ENCODE measurements at places on chromosomes 1 and 21.

GRCh38 chr1:87712261-87713010 is 383.8 kb downstream of the LMO4 start:
- no peak for DNase-seq

- no peak for DNase-seq
Measured at GRCh38 chr1:152906023-152906565, 2.3 kb upstream of the IVL start.

- DNase-seq: no peak
Measured at GRCh38 chr1:2377751-2378440, 13.5 kb downstream of the MORN1 start.

DNA sequence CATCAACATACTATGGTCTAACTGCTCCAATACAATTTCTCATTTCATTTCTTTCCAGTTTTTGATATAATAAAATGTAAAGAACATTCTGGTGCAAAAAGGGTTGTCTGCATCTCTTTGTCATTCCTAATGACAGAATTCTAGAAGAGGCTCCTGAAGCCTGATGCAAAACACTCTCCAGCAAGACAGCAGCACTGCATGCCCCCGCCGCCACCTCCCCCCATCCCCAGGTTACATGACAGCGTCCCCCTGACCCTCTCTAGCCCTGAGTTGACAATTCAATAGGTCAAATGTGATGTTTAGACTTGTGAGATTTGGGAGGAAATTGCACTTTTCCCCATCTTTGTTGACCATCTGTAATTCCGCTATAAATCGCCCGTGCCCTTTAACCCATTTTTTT is 64.6 kb upstream of the C1orf21 start:
- no peak for DNase-seq

DNA sequence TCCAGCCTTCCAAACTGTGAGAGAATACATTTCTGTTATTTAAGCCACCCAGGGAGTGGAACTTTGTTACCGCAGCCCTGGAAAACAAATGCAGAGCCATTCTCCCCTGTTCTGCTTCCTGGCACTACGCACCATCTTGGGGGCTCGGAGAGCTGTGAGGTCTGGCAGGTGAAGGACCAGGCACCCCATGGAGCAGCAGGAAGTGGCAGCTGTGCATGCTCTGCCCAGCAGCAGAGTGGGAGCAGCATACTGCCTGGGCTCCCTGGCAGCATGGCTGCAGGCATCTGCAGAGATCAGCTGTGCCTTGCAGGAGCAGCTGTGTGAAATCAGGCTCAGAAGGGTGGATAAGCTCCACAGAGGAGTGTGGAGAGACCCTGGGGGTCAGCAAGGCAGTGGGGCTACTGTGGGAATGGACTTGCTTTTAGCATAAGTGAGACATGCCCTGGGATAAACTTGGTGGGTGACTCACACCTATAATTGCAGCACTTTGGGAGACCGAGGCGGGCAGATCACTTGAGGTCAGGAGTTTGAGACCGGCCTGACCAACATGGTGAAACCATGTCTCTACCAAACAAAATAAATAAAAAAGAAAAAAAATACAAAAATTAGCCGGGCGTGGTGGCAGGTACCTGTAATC is 17.7 kb upstream of the ZSCAN20 start:
- DNase-seq: no peak

GRCh38 chr21:45192332-45192731 is 95.4 kb downstream of the POFUT2 start:
- no peak for DNase-seq

- DNase-seq: no peak
Measured at GRCh38 chr1:113226148-113226547, 153.2 kb downstream of the LRIG2 start.

GRCh38 chr1:29531596-29531995 is 295.3 kb downstream of the PTPRU start:
- no peak for DNase-seq

- no peak for DNase-seq
Measured at GRCh38 chr1:147496044-147496443, 45.3 kb upstream of the BCL9 start.

GRCh38 chr1:44038876-44039657 is 7.8 kb upstream of the SLC6A9 start:
- DNase-seq: no peak

GRCh38 chr21:39094087-39094780 is 89.0 kb downstream of the PSMG1 start:
- DNase-seq: no peak

DNA sequence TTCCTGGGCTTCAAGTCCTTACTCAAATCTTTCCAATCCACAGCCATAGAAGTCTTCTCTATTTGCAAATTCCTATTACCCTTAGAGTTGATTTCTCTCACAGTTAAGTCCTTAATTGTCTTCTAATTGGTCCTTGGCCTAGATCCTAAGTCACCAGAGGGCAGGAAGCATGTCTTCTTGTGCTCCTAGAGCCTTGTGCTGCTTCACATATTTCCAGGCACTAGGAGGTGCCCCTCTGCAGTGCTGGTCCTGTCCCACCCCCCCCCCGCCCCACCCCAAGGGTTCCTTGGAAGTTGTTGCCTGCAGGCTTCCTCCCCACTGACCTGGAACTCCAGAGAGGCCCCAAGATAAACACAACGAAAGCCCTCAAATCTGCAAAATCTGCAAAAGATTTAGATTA is 28.1 kb upstream of the TARBP1 start:
- DNase-seq: no peak

DNA sequence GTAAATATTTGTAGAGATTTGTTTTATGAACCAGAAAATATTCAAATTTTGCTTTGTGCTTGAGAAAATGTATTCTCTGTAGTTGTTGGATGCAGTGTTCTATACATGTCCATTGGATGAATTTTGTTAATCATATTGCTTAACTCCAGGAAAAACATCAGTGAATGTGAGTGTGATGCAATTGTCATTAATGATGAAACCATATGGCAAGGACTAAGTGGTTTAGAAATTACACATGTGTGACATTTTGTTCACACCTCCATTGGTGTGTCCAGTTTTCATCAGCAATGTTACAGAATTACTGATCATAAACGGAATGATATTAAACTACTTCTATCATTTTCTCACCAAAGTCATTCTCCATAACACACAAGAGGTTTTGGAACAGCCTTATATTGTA is 151.8 kb upstream of the ST6GALNAC5 start:
- DNase-seq: no peak

DNA sequence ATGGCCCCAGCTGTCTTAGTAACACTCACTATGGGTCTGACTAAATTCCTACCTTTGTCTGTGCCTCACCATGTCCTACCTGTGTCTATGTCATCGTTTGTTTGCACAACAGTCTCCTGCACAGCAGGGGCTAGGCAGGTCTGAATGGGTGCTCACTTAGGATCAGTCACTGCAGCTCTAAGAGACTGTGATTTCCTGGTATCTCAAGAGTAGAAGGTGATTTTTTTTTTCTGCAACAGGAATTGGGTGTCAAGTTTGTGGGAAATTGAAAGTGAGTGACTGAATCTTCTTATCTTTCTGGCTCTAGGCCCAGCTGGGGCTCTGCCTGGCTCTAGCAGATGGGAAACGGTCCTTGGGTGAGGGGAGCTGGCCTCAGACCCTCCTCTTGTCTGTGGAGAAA is 46.4 kb upstream of the TRABD2B start:
- DNase-seq: no peak

DNA sequence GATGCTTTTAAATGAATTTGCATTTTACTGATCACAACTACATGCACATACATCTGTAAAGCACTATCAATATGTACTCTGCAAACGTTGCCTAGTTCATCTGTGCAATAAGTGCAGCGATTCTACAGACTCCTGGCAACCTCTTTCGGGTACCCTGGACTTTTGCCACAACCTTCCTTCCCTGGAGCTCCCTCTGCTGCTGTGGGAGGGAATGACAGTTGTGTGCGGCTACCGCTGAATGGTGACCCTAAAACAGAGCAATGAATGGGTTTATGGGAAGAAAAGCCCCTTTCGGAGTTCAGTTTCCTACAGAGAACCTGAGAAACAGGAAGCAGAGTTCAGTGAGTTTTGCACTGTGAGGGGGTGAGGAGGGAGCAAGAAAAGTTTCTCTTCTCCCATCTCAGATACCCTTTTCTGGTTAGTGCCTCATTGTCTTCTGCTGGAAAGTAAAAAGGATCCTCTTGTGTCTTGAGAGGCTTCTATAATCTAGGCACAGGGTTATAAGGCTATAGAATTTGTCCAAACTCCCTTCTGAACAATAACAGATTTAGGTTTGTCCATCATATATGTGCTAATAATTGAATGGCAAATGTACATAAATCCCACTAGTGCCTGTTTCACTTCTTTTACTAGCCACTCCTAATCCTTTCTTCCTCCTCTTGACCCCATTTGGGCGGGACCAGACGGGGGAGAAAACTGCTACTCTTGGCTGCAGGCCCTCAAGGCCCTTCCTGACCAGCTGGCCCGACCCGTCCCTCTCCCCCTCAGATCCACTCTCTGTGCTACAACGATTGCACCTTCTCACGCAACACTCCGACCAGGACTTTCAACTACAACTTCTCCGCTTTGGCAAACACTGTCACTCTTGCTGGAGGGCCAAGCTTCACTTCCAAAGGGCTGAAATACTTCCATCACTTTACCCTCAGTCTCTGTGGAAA is 19.8 kb upstream of the SARS1 start:
- DNase-seq: peak; percentile 77

GRCh38 chr1:150696590-150696989 is 364 bp downstream of the GOLPH3L start:
- no peak for DNase-seq

DNA sequence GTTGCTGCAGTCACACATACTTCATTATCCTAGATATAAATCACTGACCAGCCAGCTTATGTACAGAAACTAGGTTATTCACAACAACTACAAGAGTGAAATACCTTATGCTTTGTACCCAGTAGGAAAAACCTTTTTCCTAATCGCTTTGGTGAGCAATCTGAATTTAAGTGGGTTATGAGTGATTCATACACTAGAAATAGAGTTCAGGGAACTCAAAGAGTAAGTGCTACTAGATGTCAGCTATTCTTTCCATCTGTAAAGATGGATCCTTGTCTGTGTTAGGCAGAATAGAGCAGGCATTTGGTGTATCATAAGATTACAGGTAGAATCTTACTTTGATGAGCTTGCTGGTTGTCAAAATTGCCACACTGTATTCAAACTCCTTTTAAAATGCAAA is 101.9 kb downstream of the ZNF644 start:
- no peak for DNase-seq

DNA sequence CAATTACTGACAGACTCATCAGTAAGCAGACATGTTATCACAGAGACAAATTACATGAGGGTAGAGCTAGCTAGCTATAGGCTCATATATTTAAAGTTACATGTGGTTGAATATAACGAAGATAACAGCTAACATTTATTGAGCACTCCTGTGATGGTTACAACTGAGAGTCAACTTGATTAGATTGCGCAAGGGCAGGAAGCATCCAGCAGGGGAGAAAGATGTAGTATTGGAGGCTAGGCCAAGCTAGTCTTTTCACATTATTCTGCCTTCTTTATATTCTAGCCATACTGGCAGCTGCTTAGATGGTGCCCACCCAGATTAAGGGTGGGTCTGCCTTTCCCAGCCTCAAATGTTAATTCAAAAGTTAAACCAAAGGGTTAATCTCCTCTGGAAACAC is 37.1 kb downstream of the PIGK start:
- no peak for DNase-seq

GRCh38 chr1:234925440-234926263 is 203.0 kb downstream of the TOMM20 start:
- no peak for DNase-seq

DNA sequence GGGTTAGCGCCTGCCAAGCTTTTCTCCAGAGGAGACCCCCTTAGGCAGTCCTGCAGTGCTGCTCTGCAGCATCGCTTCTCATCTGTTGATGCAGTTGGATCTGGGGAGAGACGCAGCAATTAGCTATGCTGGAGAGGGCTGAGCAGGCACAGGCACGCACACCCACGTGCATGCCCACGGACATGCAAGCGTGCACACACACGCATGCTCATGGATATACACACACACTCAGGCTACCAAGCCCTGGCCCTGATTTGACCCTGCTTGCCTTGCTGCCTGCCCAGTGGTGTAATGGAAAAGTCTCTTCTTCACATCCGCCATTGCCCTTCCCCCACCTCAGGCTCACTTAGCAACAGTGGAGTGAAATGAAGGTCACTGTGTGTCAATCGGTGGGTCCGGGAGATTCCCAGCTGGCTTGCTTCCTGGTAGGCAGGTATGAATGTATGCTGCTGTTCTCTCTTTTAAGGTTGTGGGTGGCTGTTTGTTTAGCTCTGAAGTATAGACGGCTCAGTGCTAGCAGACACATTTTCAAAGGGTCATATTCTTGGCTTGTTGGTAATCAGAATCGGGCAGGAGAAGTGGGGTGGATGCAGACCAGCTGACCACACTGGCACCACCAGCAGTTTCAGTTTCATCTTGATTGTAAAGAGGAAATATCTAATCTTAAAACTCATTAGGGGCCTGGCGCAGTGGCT is 9.5 kb downstream of the ATP1B1 start:
- DNase-seq: no peak

- DNase-seq: no peak
Measured at GRCh38 chr1:210264496-210265380, 32.1 kb downstream of the SERTAD4 start.

DNA sequence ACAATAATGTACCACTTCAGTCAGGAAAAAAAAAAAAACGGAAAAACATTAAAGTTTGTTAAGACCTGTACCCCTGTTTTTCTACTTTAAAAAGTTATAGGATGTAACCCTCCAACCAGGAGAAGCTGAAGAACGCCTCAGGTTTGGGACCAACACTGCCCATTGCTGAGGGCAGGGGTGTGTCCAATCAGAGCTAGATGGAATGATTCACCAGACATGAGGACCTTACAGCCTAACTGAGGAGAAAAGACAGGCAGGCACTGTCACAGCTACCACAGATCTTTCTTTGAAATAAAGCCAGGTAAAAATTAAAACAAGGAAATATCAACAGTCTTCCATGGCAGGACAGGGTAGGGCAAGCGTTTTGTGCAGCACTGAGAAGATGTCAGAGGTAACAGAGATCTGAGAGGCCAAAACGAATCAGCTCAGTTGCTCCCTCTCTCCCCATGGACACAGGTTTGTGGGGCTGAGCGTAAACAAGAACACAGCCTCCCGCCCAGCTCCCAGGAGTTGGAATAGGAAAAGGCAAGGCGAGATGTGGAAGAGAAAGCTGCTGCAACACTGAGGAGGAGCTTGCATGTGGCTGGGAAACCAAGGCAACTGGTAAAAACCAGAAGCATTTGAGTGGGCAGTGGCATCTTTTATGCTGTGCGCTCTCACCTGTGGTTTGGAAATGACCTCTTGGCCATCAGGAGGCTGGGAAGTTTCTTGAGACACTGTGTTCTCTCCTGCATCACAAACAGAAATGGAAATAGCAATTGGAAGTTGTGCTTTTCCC is 34.0 kb downstream of the SEC16B start:
- DNase-seq: no peak

DNA sequence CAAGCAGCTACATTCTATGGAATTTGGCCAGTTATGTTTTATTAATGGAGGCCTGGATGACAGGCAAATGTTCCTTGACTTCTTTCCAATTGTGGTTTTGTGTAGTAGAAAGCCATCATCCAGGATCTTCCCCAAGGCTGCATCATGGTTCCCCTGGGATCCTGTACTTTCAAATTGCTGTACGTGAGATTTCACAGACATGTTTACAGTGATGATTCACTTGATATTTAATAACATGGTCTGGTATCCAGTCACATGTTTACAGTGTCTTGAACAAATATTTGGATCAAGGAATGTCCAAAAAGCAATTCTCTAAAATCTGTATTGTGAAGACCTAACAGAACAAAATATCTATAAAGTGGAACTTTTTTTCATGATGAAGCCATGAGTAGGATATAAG is 68.3 kb upstream of the ST6GALNAC3 start:
- no peak for DNase-seq
